Activated CD8-positive, alpha-beta memory T cell treated with anti-CD3 and anti-CD28 coated beads for 4 hours (primary cell): ENCODE measurements at places on chromosomes 2 and 18.

DNA sequence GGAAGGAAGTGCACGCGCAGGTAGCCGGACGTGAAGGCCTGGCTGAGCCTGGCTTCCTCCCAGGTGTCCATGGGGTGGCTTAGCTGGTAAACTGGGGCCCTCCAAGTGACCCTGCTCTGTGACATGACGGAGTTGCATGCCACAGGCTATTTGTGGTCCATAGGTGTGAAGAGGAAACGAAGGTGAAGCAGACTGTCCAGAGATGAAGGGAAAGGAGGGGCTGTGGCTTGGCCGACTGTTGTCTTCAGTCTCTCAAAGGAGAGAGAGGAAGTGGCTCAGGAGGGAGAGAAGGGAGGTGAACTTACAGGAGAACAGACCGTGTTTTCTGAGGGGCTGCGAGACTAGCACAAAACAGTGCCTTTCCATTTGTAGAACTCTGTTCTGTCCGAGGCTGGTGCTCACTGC, 19.3 kb downstream of the INPP5D start:
- DNase-seq: no peak

DNA sequence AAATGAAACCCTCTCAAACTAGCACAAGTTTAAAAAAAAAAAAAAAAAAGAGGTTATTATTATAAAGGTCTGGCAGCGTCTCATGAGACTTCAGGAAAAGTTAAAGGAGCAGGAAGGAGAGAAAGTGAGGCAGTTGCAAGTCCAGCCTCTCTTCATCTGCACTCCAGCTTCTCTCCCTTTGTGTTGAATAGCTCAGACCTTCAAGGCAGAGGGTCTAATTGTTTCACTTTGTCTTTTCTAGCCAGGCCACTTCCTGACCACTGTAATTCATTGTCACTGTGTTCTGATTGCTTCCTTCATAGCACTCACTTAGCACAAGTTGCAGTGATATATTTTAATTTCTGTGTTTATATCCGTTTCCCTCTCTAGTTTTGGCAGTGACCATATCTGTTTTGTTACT, 99.9 kb downstream of the SPATS2L start:
- no peak for DNase-seq

DNA sequence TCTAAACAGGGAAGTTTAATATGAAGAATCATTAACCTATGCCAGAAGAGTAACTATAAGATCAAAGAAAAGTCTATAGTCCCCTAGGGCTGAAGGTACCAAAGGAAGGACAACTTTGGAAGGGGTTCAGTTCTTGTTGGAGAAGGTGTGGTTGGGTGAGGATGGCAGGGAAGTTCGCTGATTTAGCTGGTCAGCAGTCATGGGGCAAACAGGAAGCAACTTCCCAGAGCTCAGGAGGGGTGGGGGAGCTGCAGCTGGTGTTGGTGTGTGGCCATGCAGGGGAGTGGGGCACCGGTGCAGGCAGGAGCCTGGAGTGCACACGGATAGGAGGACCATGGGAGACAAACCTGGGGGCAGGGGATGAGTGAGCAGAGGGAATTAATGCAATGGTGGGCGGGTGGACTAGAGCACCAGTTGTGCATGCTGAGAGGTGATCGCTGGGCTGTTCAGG, 34.0 kb downstream of the FHOD3 start:
- no peak for DNase-seq

GRCh38 chr2:64750001-64750816, 96.5 kb upstream of the SERTAD2 start:
- peak; percentile 29 for DNase-seq

GRCh38 chr18:43113220-43113895, 2.1 kb downstream of the RIT2 start:
- DNase-seq: no peak

DNA sequence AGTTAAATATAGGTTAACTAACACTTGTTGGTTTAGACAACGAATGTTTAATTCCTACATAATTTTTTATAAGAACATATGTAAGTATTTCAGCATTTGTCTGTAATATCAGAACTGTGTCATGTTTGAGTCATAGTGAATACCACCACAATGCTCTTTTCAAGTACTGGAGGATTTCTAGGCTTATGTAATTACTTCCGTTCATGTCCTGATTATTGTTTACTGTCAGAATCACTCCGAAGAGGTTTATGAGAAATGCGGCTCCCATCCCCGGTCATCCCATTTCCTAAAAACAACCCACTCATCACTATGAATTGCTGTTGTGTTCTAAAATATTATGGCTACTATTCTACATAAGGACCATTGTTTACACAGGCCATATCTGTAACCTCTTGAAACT, 45.1 kb downstream of the CDH19 start:
- no peak for DNase-seq

GRCh38 chr2:26609205-26609631, 31.9 kb downstream of the CIB4 start:
- DNase-seq: no peak

- no peak for DNase-seq
These were observed 57.8 kb upstream of the CBLN2 start for GRCh38 chr18:72601944-72602343.

DNA sequence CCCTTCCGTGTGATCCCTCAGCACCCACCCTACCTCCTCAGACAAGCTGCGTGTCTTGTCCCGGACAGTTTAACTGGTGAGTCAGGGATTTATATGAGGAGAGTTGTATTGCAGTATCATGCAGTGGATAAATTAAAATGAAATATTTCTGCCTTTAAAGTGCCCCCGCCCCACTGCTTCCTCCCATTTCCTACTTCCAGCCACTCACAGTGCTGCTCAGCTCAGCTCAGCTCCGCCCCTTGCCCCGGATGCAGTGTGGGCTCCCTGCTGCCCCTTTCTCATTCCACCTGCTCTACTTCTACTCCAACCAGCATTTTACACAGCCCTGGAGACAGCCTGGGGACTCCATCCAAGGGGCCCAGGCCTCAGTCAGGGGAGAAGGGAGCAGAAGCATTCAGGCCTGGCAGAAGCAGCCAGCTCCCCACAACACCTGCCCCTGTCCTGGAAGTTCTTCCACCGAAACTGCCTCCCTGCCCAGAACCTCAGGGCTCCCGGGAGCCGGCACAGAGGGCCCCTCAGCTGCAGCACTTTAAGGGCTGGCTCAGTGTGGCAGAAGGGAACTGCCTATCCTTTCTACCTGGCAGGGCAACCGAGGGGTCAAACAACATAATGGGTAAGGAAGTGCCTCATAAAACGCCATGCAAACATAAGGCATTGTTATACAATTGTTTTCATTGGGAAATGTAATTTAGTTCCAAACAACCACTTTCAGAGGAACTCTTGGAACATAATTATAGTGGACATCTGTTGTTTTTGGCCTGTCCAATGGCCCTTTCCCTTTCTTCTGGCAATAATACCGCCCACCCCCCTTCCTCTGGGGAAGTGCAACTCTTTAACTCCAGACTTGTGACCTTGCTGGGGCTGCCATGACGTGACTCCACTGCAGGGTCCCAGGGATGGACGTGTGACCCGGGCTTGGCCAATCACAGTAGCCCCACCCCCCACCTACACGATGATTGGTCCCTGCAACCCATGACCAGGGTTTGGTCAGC, 102.3 kb downstream of the LIPG start:
- DNase-seq: no peak

DNA sequence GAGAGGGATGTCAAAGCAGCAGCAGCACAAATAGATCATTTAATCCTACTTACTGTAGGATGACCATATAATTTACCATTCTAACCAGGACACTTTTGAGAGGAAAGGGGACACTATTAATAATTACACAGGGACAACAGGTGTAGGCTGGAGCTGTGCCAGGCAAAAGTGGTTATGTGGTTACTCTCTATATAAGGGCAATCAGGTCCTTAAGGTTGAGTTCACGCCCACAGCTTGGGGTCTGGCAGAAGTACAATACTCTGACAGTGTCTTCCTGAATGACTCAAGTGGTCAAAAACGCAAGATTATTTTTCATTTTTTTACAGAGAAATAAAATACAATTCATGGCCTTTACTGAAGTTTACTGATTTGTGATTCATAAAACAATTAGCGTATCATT, 2.8 kb downstream of the PREPL start:
- DNase-seq: no peak

GRCh38 chr2:143841935-143842334, 678.0 kb downstream of the ZEB2 start:
- DNase-seq: no peak

DNA sequence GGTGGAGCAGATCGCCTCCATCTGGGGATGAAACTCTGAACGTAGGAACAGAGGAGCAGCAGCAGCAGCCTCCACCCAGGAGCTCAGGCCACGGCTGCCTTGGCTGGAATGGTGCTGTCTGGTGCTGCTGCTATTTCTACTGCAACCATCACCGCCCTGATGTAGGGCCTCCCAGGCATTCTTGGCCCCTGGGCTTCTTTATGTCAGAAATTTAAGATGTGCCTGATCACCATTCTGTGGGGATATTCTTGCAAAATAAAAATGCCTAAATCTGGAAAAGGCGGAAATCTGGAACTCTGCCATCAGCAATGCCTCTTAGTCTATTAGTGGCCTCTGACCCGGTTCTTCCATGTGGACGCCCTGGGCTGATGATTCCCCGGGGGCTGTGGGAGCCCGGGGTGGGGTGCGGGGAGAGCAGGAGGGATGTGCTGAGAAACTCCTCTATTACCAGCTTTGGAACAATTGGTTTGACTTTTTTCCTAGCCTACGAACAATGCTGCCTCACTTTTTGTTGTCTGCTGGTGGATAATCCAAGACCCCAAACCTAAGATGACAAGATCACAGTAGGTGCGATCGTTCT, 47.2 kb downstream of the FAM124B start:
- DNase-seq: no peak

DNA sequence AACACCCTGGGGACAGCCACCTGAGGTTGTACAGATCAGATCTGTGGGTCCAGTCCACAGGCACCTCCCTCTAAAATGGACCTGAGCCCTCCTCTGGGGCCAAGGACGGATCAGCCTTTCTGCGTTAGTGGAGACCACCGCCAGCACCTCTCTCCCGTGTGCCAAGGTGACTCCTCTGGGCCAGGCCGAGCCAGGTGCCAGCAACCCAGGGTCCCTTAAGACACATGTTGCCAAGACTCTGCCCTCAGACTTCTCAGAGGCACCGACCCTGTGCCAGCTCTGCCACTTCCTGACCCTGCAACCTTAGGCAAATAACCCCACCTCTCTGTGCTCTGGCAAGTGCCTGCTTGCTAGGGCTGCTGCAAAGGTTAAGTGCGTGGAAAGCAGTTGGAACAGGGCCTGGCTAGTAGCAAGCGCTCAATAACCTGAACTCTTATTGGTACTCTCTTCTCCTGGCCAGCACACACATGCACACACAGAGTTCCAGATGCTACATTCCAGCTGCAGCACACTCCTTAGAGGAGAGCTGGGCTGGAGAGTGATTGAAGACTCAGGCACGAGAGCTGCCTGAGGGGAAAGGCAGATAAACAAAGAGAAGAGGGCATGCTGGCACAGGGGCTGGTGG, 105.6 kb downstream of the TNS1 start:
- no peak for DNase-seq
